ENCODE measurements at places on chromosomes 4 and X.
A peak's percentile ranks its signal among the peaks of the same experiment; 100 is the strongest.

GRCh38 chr4:112318239-112319142 lies 21.3 kb downstream of the ALPK1 start:
- no peak for DNase-seq

DNA sequence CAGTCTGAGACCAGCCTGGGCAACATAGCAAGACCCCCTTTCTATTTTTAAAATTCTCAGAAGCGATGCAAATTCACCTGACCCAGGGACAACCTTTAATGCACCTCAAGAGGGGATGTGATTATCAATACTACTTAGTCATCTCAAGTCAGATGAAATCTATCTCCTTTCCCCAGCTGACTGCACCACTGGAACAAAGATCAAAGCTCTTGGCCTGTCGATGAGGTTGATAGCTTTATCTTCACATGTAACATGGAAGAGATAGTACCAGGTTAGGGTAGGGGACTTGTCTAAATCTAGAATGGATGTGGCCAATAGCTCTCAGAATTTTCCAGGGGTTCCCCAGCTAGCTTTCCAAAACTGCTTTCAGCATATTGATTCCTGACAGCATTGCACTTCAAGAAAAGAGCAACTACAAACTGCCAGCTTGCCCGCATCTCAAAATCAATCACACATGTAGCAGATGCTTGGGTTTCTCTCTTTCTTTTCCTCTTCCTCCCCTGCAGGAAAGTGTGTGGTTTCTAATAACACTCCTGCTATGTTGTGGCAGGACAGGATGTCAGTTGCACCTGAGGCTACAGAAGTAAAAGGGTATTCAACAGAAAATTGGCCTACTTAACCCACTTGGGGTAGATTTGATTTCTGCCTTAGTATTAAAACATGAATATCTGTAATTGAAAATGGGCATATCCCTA lies 12.2 kb upstream of the TMEM164 start:
- DNase-seq: peak; percentile 8

DNA sequence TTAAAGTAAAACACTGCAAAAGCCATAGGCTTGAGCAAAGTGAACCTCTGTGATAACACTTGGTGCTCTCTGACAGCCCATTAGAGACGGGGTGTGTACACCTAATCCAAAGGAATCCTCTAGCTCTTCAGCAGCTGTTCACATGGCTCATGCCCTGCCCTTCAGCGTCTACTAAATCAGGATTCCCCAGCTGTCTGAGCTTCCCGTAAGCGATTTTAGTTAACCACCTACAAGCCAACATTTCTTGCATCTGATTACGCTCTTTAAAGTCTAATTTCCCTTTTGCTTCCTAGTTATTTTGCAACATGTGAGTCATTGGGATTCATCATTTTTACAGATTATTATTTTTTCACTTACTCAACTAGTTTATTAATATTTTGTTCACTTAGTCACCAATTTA lies 6.5 kb downstream of the DMD start:
- DNase-seq: no peak

DNA sequence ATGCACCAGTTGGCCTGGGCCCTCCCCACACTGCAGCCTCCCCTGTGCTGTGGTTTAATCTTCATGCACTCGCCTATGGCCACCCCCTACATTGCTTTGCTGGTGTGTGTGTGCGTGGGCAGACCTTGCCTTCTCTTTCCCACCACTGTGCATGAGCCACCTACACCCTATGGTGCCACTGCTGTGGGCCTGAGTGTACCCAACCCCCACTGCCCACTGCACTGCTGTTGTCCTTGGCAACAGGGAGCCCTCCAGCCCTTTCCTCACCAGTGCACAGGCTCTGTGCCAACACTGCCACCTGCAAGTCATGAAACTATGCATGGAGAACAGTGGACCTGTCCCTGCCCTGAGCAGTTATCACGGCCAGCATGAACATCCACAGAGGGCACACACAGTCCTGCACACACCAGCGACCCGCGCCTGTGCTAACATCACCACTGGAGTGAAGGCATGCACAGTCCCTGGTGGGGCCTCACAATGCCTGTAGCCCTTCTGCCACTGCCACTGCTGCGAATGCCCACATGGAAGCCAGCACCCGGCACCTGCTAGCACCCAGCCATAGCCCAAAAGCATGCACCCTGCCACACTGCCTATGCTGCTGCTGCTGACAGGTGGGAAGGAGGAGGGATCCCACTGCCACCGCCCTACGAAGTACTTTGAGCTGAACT lies 237.8 kb upstream of the ARSJ start:
- DNase-seq: no peak

GRCh38 chrX:134025986-134026545 lies 40.7 kb upstream of the GPC3 start:
- DNase-seq: no peak

- no peak for DNase-seq
Measured at GRCh38 chr4:7529368-7530080, 94.8 kb upstream of the PSAPL1 start.

DNA sequence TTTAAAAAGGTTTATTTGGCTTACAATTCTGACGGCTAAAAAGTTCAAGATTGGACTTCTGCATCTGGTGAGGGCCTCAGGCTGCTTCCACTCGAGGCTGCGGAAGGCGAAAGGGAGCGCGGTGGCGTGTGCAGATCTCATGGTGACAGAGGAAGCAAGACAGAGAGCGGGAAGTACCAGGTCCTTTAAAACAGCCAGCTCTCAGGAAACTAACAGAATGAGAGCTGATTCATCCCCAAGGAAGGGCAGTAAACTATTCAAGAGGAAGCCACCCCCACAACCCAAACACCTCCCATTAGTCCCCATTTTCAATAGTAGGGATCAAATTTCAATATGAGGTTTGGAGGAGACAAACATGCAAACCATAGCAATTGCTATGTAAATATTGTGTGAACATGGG lies 2144.2 kb upstream of the AGA start:
- no peak for DNase-seq

GRCh38 chr4:113288696-113289095 lies 239.2 kb downstream of the ANK2 start:
- no peak for DNase-seq

- no peak for DNase-seq
Measured at GRCh38 chrX:44971674-44972073, 98.7 kb downstream of the KDM6A start.

- no peak for DNase-seq
Measured at GRCh38 chr4:157372154-157372553, 151.6 kb downstream of the GRIA2 start.
